ENCODE measurements at places on chromosomes 1 and 21. TPM values are rescaled to one million over a fixed set of nuclear protein-coding genes. Genes with fewer than 3 reads are reported as not detected.

The LRRC53 gene
- not detected for polyA plus RNA-seq

GRCh38 chr1:228333739-228334115 is 72.9 kb downstream of the TRIM11 start:
- no peak for DNase-seq

GRCh38 chr1:66699213-66699612 is 53.0 kb upstream of the DYNLT5 start:
- peak; percentile 32 for DNase-seq

DNA sequence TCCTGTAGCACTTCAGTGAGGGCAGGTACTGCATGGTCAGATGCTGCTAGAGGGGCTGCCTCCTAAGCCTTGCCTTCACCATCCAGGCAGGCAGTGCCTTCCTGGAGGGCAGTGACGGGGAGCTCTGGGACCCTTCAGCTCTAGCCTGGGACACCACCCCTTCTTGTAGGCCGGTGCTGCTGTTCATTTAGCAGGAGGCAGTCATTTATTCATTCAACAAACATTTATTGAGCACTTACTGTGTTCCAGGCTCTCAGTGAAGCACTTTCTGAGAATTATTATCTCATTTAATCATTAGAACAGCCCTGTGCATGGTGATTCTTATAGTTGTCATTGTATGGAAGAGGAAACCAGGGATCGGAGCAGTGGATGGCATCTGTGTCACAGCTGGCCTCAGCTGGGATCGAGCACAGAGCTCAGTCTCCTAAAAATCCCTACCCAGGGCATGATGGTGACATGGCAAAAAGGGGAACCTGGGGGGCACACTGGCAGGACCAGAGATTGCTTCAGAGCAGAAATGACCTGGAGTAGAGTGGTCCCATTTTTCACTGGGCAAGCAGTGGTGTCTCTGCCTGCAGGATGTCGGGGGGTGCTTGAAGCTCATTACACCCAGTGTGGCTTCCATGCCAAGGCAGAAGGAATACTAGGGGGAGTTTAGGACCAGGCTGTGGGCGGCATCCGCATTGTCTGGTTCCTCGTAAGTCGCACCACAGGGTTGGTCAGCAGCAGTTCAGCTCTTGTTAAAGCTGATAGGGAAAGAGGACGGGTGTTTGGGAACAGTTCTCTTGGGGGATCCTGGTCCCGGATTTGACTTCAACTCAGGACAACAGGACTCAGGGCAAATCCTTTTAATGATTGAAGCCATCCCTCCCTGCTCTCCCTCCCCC is 28.8 kb downstream of the ARHGEF10L start:
- no peak for DNase-seq

DNA sequence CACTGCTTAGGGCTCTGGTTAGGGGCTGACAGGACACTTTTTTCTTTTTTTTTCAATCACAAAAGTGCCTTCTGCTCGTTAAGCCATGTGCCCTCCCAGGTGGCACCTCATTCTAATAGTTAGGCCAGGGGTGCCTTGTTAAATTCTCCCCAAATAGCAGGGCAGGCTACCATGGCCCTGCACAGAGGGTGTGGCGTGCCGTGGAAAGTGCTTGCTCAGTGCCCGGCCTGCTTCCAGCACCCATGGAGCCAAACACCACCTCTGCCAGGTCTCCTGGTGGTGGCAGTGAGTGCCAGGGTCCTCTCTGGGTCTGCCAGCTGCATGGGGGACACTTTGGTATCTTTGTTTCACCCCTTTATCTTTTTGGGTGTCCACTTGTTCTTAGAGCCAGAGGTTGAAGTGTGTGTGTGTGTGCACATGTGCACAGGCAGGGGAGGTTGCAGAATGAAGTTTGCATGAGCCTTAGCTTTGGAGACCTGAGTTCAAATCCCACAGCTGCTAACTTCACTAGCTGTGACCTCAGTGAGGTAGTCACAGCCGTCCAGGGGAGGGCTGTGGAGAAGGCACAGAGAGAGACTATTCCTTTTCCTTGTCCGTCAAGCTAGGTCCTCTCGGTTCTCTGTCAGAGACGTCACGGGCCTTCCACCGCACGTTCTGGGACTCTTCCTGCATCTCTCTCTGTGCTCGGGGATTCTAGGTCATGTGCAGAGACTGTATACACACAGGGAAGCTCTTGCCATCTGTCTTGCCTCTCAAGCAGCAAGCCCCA is 39.9 kb upstream of the CSF3R start:
- DNase-seq: no peak
